Stimulated activated CD4-positive, alpha-beta T cell treated with anti-CD3 and anti-CD28 coated beads, TNF-alpha, amount 100 ng/mL, for 1 hour (primary cell): ENCODE measurements at places on chromosomes 1 and 21.

DNA sequence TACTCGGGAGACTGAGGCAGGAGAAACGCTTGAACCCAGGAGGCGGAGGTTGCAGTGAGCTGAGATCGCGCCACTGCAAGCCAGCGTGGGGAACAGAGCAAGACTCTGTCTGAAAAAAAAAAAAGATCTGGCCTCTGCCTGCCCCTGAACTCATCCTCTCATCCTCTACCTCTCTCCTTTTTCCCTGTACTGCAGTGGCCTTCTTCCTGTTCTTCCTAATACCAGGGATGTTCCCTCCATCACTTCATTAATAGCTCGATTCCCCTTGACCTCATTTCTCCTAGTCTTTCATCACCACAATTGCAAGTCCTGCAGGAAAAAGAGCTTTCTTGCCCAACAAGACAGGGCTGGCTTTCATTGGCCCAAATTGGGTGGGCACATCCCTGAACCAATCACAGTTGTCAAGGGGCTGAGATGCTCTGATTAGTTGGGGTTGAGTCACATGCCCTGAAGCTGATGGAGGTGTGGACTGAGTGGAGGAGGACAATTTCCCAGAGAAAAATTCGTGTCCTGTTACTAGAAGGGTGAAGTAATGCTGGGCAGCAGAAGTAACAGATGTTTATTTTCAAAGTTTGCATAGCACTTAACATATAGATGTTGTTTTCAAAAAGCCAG, 86.8 kb upstream of the PUM1 start:
- no peak for DNase-seq

GRCh38 chr1:116947092-116947860, 37.6 kb downstream of the PTGFRN start:
- no peak for DNase-seq

GRCh38 chr1:230476622-230477003, 50.5 kb upstream of the PGBD5 start:
- DNase-seq: no peak

DNA sequence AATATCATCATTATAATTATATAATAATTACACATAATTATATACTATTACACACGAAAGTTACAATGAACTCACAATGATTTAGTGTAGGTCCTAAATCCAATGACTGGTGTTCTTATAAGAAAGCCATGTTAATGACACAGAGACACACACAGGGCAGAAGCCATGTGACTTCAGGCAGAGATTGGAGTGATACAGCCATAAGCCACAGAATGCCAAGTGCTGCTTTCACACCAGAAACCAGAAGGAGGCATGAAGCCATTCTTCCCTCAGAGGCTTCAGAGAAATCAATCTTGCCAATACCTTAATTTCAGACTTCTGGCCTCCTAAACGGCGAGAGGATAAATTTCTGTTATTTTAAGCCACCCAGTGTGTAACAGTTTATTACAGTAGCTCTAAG, 147.4 kb upstream of the KRTAP19-8 start:
- no peak for DNase-seq
